ENCODE measurements at places on chromosomes 5 and 9.

DNA sequence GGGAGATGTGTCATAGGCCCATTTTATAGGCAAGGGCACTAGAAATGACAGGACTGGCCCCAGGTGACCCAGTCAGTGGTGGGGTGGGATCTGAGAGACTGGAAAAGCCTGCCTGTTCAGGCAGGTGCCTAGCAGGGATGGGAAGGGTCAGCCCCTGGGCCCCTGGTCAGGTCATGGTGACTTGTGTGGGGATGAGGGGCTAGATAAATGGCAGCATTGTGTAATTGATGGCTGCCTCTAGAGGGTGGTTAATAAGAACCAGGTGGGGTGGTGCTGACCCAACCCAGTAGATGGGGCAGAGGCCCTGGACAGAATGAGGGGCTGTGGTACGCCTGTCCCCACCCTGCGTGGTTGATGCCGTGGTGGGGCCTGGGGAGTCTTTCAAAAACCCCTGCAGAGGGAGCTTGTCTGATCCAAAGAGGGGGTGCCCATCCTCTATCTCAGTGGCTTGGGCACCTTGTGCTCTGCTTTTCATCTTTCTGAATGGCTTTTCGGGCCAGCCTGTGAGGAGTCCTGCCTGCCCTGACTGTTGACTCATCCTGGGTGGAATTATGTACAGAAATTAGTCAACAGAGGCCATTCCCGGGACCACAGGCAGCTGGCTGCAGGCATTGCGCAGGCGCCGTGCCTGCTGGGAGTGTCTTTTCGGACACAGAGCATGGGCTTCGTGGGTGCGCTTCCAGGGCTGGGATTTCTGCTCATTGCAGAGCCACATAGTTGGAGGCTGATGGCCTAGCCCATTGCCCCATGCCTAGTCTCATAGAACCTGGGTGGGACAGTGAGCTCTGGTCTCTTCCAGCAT lies 93.6 kb upstream of the PITX1 start:
- DNase-seq = no peak

- DNase-seq = no peak
These were observed 148.5 kb upstream of the ALDH1B1 start for GRCh38 chr9:38243993-38244392.

GRCh38 chr9:113646946-113647914 lies 183.7 kb downstream of the RGS3 start:
- no peak for DNase-seq

DNA sequence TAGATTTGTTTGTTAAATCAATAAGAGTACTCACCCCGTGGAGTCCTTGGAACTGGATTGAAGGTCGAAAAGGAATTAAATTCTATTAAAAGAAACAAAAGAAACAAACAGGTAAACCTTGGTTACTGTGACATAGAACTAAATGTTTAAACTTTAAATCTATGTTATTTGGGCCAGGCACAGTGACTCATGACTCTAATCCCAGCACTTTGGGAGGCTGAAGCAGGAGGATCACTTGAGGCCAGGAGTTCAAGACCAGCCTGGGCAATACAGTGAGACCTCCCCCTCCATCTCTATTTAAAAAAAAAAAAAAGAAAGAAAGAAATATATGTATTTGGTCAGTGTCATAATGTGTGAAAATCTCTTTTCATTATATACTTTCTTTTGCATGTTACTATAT lies 18.7 kb downstream of the ELL2 start:
- DNase-seq = no peak

DNA sequence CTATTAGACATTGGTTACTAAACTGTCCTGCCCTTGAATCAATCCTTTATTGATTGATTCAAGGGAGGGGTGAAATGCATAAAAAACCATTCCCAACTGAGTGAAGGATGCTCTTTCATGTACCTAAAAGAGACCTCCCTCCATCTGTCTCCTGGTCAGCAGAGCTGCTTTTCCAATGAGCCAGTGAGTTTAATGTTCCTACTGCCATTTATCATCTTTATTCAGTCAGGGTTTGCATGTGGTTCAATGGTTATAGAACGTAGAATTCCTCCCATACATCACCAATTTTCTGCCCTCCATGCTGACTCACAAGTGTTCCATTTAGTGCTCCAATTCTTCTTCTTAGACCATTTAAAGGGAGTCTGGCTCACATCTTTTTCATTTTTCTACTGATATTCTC lies 199.1 kb upstream of the PCSK5 start:
- no peak for DNase-seq

DNA sequence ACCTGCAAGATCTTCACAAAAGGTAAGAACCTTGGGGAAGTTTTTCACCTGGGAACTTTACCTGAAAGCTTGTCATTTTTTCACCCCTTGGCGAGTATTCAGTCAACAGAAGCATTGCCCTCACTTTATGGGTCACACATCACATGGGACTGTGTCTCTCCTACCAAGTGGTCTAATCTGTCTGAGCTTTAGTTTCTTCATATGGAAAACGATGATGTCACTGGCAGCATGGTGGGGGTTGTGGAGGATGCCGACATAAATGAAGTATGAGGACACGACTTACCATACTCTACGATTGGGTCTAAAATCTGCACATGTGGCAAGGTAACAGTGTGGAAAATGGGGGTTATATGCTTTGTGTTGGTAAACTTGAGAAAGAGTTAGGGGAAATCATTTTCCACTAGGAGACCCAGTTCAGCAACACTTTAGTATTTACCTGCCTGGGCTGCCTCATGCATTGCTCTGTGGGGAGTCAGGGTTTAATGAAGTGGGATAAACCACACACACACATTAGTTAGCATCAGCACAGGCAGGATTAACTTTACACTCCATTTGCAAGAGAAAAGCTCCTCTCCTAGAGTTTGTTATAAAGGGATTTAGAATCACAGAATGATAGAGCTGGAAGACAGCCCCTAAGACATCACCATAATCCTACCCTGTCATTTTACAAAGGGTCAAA lies 19.8 kb upstream of the PAX5 start:
- DNase-seq = no peak

- no peak for DNase-seq
These were observed 8.7 kb downstream of the CDHR2 start for GRCh38 chr5:176557846-176558245.

GRCh38 chr5:122319897-122320296 lies 7.9 kb downstream of the SNCAIP start:
- no peak for DNase-seq

GRCh38 chr5:1644810-1645571 lies 121.2 kb upstream of the LPCAT1 start:
- DNase-seq = peak; percentile 87

DNA sequence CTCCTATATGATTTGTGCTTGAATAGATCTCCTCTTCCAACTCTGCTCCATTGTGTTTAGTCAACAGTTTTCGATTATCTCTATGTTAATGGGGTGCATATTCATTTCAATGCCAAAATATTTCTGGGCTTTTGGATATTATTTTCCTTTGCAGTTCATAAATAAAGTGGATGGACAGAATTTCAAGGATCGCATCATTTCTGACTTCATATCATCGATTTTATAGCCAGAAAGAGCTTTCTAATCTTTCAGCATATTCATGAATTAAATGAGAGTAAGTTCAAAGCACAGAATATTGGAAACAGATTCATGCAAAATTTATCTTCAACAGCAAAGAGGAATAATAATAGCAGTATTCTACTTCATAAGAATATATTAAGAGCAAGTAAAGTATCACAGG lies 60.0 kb upstream of the MINAR2 start:
- no peak for DNase-seq

DNA sequence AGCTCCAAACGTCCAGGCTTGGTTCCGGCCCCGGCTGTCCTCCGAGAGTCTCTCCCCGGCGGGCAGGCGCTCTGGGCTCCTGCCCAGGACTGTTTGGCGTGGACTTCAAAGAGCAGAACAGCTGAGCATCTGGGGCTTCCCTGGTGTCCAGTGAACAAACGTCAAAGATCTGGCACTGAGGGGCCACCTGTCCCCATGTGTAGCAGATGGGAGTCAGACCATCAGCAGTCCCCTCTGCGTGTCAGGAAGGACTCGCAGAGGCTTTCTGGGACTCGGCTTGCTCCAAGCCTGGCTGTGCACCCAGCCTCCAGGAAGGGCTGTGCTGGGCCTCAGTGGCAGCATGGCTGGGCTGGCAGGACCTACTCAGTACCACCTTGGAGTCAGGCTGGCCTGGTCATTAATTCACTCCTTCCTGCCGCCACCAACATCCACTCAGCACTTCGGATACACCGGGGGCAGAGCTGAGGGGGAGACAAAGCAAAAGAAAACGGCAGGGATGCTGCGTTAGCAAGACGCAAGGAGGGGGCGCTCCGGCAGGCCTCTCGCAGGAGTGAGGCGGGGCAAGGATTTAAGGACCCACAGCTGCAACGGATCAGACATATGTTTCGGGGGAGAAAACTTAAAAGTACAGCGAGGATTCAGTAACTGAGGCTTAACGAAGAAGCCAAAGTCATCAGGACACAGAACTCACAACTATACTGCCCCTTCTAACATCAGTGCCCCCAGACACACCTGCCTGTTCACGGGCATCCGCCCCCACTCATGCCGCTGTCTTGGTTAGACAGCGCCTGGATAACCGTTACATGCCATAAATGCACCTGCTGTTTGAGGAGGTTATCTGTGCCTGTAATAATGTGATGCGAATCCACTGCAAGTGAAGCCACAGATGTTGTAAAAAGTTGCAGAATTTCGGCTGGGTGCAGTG lies 164.5 kb upstream of the PHYKPL start:
- DNase-seq = no peak

DNA sequence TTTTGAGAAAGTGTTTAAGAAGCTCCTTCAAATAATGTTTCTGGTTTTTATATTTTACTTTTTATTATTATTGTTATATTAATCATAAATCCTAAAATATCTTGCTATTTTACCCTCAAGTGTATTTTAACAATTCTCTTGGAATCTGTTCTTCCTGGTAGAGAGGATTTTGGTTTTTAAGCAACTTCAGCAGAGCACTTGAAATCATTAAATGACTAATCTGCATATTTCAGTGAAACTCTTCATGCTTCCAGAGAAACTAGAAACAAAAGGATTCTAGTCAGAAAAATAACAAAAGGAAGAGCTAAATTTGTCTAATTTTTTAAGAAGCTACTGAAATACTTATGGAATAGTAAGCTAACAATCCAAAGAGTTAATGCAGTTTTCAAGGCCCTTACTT lies 1057.3 kb downstream of the TLE1 start:
- DNase-seq = no peak

DNA sequence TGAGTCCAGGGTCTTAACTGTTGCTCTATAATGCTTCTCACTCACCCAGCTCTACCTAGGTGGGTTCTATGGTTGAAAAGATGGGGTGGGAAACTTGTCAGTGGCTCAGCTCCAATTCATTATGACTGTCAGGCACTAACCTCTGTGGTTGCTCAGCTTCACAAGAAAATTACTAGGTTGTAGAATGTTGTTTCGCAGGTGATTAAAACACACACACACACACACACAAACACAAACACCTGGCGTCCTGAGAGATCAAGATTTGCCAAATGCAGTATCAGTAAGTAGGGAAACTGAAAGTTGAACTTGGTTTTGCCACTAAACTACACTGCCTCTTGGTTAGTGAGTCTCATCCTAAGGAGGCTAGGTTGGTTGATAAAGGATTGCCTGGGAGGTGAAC lies 2.8 kb downstream of the MCCC2 start:
- DNase-seq = no peak

- no peak for DNase-seq
These were observed 41.7 kb downstream of the CETN3 start for GRCh38 chr5:90367879-90368278.

- DNase-seq = no peak
These were observed 549.0 kb upstream of the NUDT12 start for GRCh38 chr5:104111632-104112031.

- no peak for DNase-seq
These were observed 1.6 kb upstream of the ASPN start for GRCh38 chr9:92483627-92484545.

- no peak for DNase-seq
These were observed 24.3 kb upstream of the TEX10 start for GRCh38 chr9:100377015-100377414.

DNA sequence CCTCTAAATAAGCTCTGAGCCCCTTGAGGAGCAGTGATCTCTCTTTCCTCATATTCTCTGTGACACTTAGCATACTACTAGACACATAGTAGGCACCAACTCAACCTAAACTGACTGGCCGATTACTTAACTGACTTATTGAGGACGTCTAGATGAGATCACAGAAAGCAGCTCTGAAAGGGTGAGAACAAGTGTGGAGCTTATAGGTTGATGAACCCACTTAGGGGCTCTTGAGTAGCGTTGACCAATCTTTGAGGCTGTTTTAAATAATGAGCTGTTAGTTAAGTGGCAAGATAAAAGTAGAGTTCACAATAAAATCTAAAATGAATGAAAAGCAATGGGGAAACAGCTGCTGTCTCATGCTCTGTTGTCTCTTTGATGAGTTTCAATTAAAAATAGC lies 124.7 kb upstream of the TNPO1 start:
- DNase-seq = no peak

DNA sequence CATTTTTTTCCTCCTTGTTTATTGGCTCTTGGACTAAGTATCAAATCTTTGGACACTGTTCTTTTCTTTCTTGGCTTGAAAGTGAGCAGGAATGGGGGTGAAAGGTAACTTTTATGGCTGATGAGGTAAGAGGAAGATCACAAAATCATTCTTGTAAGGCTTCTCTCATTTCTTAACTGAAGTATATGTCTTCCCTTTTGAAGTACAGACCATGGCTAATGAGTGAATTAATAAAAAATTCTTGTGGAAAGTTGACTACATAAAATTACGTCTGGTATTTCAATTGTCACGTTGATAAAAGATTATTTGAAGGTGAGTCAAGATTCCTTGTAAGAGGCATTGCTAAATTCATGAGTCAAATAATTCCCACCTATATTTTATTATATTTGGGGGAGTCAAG lies 25.1 kb downstream of the VCAN start:
- DNase-seq = no peak

GRCh38 chr5:2874099-2874498 lies 122.6 kb upstream of the IRX2 start:
- DNase-seq = no peak

DNA sequence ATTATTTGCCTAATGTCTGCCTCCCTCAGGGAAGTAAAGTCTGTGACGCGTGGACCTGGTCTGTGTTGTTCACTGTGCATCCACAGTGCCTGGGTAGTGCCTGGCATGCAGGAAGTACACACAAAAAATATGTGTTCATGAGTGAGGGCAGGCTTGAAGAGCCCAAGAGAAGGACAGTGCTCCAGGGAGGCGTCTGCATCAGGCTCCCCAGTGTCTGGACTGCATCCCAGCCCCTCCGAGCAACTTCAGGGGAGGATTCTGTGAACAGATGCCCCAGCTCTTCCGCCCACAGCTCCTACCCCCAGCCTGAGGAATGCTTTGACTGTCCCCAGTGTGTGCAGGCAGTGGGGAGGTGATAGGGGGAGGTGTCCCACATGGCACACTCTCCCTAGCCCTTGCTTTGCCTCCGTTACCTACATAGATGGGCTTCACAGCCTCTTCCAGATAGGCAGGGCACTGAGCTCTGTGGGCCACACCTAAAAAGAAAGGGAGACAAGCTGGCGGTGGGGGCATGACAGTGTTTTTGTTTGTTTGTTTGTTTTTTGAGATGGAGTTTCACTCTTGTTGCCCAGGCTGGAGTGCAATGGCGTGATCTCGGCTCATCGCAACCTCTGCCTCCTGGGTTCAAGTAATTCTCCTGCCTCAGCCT lies 25.4 kb downstream of the IRF1 start:
- DNase-seq = no peak

GRCh38 chr5:172886476-172886875 lies 52.4 kb downstream of the ERGIC1 start:
- DNase-seq = no peak
